ENCODE measurements at places on chromosomes 6 and 20. TPM values are rescaled to one million over a fixed set of nuclear protein-coding genes. Genes with fewer than 3 reads are reported as not detected.

The TBPL1 gene
- 27.7 TPM for total RNA-seq

The COL21A1 gene
- not detected for total RNA-seq

The SPATS1 gene
- total RNA-seq: not detected

The PLN gene
- not detected for total RNA-seq

The SNPH gene
- total RNA-seq: 7.6 TPM

The TINAG gene
- total RNA-seq: not detected

The RIMS1 gene
- total RNA-seq: 1.0 TPM

The ANKRD66 gene
- not detected for total RNA-seq

The NKX2-2 gene
- not detected for total RNA-seq

The PACSIN1 gene
- total RNA-seq: not detected

The RBM24 gene
- 4.7 TPM for total RNA-seq

The EHMT2 gene
- 15.4 TPM for total RNA-seq

The MROH8 gene
- 0.21 TPM for total RNA-seq

The LTB gene
- total RNA-seq: 0.17 TPM

The GRM1 gene
- total RNA-seq: not detected

The QKI gene
- 76.5 TPM for total RNA-seq

The RAB44 gene
- 0.17 TPM for total RNA-seq

The LAMA2 gene
- total RNA-seq: 0.50 TPM

The OTOR gene
- total RNA-seq: not detected

The SENP6 gene
- 99.7 TPM for total RNA-seq

The ASIP gene
- total RNA-seq: not detected

The ELOVL4 gene
- 9.7 TPM for total RNA-seq

The MUC21 gene
- total RNA-seq: not detected

All from mammary epithelial cell (primary cell).